ENCODE measurements at places on chromosomes 12 and 14.

GRCh38 chr14:94029265-94029664 is 3.1 kb downstream of the OTUB2 start:
- no peak for DNase-seq

- no peak for DNase-seq
Observed at GRCh38 chr14:24438223-24439097, 4.1 kb downstream of the SDR39U1 start.

DNA sequence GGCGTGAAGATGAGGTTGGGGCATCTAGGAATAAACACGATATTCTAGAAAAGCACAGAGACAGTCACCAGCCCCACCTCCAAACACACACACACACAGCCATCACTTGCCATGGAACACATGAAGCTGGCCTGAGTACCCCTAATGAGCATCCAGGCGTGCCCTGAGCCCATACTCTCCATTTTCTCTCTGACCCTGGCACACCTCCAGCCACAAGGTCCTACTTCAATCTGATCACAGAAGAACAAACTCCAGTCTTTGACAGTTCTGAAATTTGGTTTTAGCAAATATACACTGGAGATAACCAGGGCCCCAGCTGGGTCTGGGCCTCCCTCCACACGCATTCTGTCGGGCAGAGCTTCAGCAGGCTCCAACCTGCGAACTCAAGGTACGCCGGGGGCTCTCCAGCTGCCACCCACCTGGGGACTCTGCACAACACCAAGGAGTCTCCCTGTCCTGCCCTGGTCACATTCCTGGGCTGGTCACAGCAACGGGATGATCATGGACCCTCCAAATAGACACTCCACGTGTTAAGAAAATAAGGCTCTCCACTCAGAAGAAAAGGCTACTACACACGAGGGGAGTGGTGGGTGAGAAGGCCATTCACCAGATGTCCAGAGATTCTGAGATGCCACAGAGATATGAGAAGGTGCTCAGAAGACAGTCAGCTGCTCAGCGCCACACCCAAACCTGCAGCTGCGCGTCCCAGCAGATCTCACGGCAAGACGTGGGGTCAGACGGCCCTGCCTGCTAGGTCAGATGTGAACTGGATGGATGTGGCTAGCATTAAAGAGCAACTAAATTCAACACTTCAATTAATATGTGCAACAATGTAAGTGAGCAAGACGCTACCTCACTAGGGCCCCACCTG is 57.0 kb upstream of the PNMA1 start:
- no peak for DNase-seq

- DNase-seq = no peak
Observed at GRCh38 chr12:111691262-111691661, 5.4 kb downstream of the ACAD10 start.

- no peak for DNase-seq
Observed at GRCh38 chr12:1034243-1034642, 43.2 kb downstream of the ERC1 start.

DNA sequence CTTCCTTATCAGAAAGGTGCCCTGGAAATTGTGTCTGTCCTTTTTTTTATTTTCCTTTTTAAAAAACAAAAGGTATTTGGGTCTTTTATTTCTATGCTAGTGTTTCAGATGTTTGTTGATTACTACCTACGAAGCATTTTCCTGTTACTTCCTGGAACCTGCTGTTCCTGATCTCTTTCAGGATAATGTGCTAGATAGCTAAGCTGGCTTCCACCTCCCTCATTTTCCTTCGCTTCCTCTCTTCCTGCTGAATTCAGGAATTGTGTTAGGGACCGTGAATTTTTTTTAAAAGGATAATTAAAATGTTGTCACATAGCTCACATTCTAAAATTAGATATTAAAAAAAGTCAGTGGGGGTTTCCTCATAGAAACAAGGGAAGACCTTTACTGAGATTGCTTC is 27.7 kb downstream of the TMTC2 start:
- no peak for DNase-seq

DNA sequence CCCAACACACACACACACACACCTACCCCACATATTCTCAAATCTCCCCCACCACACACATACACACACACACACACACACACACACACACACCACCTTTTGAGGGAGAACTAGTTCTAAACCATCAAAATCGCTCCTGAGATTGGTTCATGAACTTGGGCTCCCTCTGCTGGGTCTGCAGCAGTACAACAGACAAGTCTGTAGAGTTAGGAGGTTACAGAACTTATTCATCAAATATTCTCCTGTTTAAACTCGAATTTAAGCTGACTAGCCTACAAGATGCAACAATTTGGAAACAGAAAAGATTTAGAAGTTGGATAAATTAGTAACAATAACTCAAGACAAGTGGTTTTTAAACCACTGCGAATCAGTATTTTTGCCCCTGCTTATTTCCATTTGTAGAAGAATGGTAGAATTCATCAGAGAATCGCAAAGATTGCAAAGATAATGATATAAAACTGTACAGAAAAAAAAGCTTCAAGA is 136.4 kb upstream of the USP15 start:
- peak; percentile 38 for DNase-seq

DNA sequence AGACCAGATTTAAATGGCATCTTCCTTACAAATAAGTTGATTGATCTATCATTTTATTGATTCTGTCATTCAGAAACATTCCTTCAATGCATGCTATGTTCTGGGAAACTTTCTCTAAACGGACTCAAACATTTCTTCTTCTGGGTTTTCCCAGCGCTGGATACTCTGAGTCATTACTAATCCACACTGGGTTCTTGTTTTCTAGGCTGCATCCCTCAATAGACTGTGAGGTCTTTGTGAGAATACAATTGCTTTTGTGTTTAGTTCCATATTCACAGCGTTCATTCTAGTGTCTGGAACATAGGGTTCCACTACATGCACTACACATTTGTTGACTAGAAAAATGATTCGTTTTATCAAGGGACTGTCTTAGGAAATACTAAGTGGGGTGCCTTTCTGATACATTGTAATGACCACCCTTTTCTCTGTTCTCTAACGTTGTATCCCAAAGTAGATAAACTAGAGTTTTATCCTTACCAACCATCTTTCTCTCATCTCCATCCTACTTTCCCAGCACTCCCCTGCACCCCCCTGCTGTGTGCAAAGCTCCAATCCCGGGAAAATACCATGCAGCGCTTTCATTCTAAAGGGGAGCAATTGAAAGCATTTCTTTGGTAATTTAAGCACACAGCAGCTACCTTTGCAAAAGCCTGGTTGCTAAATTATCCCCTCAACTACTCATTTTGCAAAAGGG is 878.7 kb downstream of the DIO2 start:
- DNase-seq = no peak

DNA sequence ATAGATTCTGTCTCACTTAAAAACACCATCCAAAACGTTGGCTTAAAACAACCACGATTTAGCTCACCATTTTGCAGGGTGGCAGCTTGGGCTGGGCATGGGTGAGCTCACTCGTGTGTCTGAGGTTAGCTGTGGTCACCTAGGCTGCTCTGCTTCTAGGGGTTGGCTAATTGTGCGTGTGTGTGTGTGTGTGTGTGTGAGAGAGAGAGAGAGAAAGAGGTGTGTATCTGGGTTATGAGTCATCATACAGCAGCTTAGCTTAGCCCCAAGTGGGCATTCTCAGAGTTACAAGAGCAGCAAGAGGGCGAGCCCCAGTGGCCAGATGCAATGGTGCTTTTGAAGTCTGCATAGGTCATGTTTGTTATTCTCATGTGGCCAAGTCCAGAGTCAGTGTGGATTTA is 6.0 kb downstream of the FBXW8 start:
- peak; percentile 69 for DNase-seq

- no peak for DNase-seq
Observed at GRCh38 chr12:23763724-23764123, 185.7 kb downstream of the SOX5 start.

DNA sequence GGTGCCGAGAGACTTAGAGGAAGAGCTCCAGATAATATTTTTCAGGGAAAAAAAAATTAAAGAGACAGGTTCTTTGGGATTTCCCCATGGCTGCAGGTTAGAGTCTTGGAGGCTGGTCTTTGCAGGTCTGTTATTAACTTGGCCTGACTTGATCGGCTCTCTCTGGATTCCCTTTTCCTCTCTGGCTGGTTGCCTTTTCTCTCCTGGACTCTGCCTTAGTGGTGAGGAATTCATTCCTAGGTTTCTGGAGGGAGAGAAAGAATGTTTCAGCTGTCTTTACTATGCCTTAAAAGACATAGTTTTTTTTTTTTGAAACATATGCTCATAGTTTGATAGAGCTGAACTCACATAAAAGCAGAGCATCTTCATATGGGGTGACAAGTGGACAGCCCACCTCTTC is 336.3 kb downstream of the BMP4 start:
- DNase-seq = no peak

GRCh38 chr12:27901959-27902358 is 70.6 kb downstream of the PTHLH start:
- DNase-seq = no peak

DNA sequence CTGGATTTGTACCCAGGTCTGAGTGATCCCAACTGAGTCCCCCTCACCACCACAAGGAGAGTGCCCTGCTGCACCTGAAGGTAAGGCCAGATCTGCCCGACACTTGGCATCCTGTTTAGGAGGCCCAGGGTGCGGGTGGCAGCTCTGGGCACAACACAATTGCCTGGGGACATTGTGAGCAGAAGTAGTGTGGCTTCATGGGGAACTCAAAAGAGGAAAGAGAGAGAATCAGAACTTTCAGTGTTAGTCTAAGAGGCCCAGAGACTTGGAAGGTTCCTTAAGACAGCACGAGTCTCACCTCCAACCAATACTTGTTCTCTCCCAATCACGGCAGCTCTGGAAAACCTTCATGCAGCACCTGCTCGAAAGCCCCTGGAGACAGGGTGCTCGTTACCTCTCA is 6.6 kb upstream of the SLC8B1 start:
- DNase-seq = no peak

DNA sequence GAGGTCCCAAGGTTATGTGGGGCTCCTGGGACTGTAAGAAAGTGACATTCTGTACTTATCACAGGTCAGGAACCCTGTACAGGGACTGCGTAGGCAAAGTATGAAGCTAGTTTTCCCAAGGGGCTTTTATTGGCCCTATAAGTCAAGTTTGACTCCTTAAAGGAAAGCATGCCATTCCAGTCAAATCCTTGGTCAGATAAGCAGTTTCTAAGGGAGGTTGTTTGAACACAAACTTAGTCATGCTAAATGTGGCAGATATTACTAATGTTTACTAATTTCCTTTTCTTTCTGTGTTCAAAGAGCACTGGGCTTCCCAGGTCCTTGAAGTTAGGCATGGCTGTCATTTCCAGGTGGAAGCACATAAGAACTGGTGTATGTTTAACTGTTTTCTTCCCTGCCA is 472.4 kb downstream of the ATP23 start:
- no peak for DNase-seq

DNA sequence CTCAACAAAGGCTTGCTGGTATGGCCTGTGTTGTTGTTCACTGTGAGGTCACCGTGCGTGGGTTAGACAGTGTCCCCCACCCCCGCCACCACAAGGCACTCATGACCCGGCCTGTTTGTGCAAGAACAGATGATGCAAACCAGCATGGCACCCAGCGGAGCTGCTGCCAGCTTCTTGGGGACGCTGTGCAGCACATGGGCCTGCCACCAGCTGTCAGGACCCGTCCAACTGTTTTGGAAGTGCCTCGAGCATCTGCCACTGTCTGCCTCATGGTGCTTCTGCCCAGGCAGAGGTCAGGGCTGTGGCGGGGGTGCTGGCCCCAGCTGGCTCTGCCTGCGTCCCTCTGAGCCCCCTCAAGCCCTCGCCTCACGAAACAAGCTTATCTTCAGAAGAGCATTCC is 1.5 kb downstream of the ASB2 start:
- DNase-seq = no peak

GRCh38 chr12:122029620-122030423 is 8.1 kb downstream of the BCL7A start:
- peak; percentile 92 for DNase-seq

GRCh38 chr14:28754209-28754985 is 12.2 kb upstream of the FOXG1 start:
- peak; percentile 66 for DNase-seq

DNA sequence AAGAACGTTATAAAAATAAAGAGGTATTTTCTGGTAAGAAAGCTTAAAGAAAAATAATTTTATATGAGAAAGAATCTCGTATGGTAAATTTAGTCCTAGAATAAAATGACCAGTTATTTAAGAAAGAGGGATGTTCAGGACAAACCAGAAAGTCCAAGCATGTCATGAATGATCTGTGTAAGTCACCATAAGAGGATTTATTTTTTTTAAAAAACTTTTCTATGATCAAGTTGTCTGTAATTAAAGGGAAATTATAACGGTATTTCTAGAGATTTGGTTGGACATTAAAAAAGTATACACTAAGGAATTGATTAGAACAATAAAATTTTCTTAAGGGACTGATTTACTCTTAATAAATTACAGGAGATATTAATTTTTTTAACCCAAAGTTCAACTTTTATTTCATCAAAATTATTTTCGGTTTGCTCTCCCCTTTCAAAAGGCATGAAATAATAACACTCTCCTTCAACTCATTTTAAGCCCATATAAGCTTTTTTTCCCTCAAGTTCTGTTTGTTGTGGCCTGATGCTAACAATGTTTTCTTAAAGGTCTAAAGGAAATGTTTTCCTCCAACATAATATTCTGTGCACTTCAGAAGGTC is 49.9 kb upstream of the CPSF6 start:
- DNase-seq = no peak

DNA sequence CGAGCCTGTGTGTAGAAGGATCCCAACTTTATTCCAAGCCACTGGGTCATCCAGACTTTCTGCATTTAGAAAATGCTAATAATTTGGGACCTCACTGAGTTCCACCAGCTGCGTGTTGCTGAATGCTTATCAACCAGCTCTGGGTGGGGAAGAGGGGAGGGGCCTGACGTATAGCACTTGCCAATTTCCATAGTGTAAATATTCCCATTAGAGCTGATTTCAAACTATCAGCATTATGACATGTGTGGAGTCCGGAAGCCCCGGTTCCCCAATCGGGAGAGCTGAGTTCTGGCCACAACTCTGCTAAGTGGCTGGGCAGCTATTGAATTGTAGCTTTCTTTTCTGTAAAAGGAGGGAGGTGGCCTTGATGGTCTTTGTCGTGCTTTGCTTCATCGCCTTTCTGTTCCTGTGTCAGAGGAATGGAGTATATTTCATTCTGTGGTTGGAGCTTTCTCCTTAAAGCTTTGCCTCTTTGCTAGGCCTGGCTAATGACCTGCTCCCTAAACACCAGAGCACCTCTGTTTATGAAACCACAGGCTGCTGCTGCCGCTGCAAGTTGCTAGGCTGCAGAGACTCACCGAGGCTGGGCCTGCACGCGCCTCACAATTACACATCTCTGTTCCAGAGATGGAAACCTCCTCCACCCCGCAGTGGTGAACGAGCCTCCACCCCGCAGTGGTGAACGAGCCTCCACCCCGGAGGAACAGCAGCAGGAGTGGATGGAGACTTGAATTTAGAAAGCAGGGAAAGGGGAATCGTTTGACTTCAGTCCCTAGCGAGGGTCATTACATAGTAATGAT is 7.7 kb upstream of the BCL7A start:
- DNase-seq = no peak

DNA sequence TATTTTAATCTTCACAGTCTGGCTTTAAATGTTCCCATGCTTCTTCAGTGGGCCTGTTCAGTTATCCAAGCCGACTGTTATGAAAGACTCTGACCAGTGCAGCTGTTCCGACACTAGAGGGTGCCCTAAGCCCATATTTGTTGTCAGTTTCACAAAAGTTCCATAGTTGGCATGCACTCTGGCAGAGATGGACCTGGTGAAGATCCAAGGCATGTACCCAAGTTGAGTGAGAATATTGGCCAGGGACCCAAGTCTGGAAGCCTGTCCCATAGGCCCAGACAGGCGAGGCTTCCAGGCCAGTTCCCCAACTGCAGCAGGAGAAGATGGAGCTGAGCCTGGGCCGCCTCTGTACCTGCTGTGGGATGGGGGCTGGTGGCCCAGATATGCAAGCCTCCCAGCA is 27.4 kb upstream of the GUCY2C start:
- no peak for DNase-seq

GRCh38 chr14:34439090-34439489 is 22.9 kb downstream of the SPTSSA start:
- DNase-seq = no peak

All from RWPE1 (cell line).